ENCODE measurements at places on chromosomes 4 and X. TPM values are rescaled to one million over a fixed set of nuclear protein-coding genes. Genes with fewer than 3 reads are reported as not detected.

Gene PIR
- 2.4 TPM for total RNA-seq

Gene PAGE2
- total RNA-seq: not detected

DNA sequence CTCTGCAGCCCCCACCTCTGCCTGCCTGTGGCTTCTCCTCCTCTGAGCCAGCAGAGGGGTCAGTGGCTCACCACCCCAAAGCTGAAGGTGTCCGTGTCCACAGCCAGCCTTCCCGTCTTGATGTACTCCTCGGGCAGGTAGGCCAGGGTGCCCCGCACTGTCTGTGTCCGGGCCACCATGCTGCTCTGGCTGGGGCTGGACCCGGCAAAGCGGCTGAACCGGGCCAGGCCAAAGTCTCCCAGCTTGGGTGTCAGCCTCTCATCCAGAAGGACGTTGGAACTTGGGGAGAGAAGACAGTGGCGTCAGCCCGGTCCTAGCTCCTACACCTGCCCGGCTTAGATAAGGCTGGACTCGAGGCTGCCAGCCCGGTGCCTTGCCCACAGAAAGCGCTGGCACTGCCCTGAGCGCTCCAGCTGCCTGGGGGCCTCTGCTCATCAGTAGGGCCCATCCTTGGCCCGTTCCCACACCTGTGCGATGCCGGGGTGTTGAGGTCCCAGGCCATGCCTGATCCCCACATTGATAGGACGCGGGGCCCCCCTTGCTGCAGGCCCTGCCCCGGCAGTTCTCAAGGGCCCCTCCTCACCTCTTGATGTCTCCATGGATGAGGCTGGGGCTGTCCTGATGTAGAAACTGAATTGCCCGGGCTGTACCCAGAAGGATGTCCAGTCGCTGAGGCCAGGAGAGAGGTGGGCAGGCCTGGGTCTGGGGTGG, 3.2 kb downstream of the IRAK1 start:
- no peak for DNase-seq
- H3K27me3 ChIP-seq: no peaks in the 10 kb centered on the region
- peaks cover 9% of the 10 kb centered on the region for H3K36me3 ChIP-seq
- no peak overlapping the region for H3K4me3 ChIP-seq

DNA sequence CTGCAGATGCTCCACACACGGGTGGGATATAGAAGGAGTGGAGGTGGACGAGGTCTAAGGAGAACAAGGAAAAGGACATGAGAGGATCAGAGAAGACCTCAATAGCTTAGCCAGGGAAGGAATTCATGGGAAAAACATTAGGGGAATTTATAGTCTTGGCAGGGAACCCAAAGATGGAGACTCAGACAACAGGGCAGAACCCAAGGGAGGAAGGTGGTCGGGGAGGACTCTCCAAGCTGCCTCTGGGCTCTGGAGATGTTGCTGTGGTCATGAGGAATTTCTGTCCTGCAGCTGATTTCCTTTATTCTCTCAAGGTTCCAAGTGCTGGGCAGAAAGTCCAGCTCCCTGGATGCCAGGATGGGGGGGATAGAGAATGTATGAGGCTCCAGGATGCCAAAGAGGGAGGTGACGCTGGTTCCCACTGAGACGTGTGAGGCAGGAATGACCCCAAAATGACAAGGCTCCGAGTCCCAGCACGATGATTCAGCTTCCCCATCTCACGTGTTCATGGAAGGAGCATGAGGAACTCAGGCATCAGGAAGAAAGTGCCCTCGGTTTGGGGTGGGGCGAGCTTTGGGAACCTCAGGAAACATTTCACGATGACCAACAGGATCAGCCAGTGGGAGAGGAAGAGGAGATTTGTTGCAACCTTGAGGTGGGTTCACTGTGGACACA, 57.0 kb upstream of the PPP2R3B start:
- no peak overlapping the region for H3K4me3 ChIP-seq
- no peaks in the 10 kb centered on the region for H3K27me3 ChIP-seq
- no peaks in the 10 kb centered on the region for H3K4me1 ChIP-seq
- no peak for DNase-seq

- H3K4me1 ChIP-seq: no peaks in the 10 kb centered on the region
- H3K36me3 ChIP-seq: no peaks in the 10 kb centered on the region
- H3K27ac ChIP-seq: no peak overlapping the region
- H3K27me3 ChIP-seq: no peaks in the 10 kb centered on the region
- no peak overlapping the region for H3K4me3 ChIP-seq
- DNase-seq: no peak
These were observed 12.4 kb downstream of the DCAF8L1 start for GRCh38 chrX:27968878-27969277.

DNA sequence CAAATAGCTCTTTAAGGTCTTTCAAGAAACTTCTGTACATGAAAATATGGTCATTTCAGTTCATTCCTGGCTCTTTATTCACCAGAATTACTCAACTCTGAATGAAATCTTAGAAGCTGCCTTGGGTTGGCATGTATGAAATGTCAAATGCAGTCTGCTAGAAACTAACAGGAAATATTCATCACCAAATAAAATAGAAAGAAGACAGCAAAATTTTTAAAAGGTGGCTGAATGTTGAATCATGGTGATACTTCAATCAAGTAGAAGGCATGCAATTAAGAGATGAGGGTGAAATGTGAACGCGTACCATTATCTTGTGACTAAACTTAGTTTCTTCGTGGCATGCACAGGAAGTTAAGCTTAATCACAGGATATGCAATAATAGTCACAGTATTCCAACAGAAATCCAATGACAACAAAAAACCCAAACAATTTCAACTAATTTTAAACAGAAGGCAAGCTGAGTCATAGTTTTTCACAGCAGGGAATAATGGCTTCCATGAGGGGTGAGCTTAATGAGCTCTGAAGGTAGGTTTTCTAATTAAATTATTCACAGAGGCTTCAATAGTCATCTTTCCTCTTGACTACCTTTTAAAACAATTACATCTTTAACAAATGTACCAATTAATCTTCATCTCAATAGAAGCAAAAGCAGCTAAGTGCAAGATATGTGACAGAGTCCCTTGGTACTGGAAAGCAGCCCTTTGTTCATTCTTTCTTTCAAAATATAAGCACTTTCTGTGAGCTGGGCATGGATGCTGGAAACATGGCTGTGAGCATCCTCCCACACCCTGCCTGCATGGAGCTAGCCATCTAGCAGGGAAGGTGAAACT, 44.5 kb downstream of the SCFD2 start:
- H3K27me3 ChIP-seq: no peaks in the 10 kb centered on the region
- H3K4me1 ChIP-seq: peaks cover 4% of the 10 kb centered on the region
- no peak for DNase-seq
- no peak overlapping the region for H3K27ac ChIP-seq
- no peak overlapping the region for H3K4me3 ChIP-seq
- H3K36me3 ChIP-seq: peaks cover 13% of the 10 kb centered on the region

Gene KIF4A
- 27.9 TPM for total RNA-seq

Gene HMX1
- total RNA-seq: not detected

DNA sequence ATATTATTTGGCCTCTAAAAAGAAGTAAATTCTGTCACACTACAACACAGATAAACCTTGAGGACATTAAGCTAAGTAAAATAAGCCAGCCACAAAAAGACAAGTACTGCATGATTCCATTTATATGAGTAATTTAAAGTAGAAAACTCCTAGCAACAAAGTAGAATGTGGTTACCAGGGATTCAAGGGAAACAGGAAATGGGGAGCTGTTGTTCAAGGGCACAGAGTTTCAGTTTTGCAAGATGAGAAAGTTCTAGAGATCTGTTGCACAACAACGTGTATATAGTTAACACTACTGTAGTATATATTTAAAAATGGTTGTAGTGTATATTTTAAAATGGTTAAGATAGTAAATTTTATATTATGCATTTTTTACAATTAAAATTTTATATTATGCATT, 25.4 kb downstream of the SEC31A start:
- H3K27me3 ChIP-seq: no peaks in the 10 kb centered on the region
- DNase-seq: no peak
- peaks cover 56% of the 10 kb centered on the region for H3K36me3 ChIP-seq
- H3K27ac ChIP-seq: peak overlapping the region; percentile 81
- H3K4me3 ChIP-seq: peak overlapping the region; percentile 50

DNA sequence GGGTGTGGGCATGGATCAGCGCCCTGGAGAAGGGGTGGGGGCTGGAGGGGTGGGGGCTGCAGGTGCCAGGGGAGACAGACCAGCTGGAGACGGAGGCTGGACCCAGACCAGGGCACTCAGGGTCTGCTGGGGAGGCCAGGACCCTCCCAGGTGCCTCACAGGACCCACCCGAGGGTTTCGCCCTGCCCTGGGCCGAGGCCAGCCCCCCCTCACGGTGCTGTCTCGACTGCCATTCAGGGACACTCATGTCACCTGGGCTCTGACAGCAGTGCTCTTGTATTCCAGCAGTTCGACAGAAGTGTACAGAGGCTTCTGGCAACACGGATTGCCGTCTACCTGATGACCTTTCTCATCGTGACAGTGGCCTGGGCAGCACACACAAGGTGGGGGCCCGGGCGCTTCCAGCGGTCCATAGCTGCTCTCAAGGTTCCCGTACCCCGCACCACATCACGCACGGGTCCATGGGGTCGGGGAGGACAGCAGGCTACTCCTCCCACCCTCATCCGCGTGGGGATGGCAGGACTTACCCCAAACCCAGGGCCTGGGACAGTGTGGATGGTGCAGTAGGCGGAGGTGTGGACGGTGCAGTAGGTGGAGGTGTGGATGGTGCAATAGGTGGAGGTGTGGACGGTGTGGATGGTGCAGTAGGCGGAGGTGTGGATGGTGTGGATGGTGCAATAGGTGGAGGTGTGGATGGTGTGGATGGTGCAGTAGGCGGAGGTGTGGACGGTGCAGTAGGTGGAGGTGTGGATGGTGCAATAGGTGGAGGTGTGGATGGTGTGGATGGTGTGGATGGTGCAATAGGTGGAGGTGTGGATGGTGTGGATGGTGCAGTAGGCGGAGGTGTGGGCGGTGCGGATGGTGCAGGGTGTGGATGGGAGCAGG, 18.1 kb downstream of the TMEM175 start:
- no peak overlapping the region for H3K4me3 ChIP-seq
- DNase-seq: peak; percentile 11
- no peaks in the 10 kb centered on the region for H3K27me3 ChIP-seq
- no peak overlapping the region for H3K27ac ChIP-seq
- peaks cover 4% of the 10 kb centered on the region for H3K36me3 ChIP-seq

Gene DSPP
- total RNA-seq: not detected

- H3K27ac ChIP-seq: no peak overlapping the region
- no peaks in the 10 kb centered on the region for H3K4me1 ChIP-seq
- peaks cover 2% of the 10 kb centered on the region for H3K27me3 ChIP-seq
- no peak for DNase-seq
These were observed 8.4 kb upstream of the LAMP2 start for GRCh38 chrX:120477453-120477852.

DNA sequence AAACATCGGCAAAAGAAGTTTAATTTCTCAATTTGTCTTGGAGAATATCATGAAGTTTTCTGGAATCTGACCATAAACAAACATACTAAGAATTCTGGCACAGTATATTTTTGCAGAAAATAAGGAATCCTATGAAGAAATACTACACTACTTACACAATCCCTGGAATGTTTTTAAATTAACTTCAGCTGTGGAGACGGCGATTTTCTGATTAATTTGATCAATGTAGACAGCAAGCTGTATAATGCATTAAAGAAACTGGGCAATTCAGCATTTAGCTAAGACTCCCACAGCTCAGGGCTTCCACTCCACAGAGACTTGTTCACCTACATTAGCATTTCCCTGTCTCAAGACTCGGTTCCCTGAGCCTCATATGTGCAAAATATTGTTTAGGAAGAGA, 12.2 kb downstream of the EGFL6 start:
- no peak for DNase-seq
- peaks cover 4% of the 10 kb centered on the region for H3K4me1 ChIP-seq
- H3K27me3 ChIP-seq: peaks cover 11% of the 10 kb centered on the region
- H3K27ac ChIP-seq: no peak overlapping the region
- H3K36me3 ChIP-seq: peaks cover 18% of the 10 kb centered on the region
- H3K4me3 ChIP-seq: no peak overlapping the region

- H3K27ac ChIP-seq: no peak overlapping the region
- no peak overlapping the region for H3K4me3 ChIP-seq
- H3K36me3 ChIP-seq: peaks cover 13% of the 10 kb centered on the region
- peaks cover 39% of the 10 kb centered on the region for H3K4me1 ChIP-seq
- no peak for DNase-seq
These were observed 29.1 kb downstream of the TBC1D14 start for GRCh38 chr4:6938647-6939271.

Gene MAMLD1
- total RNA-seq: 2.5 TPM

- H3K4me3 ChIP-seq: no peak overlapping the region
- DNase-seq: no peak
- peaks cover 3% of the 10 kb centered on the region for H3K27me3 ChIP-seq
These were observed 5.5 kb upstream of the USP53 start for GRCh38 chr4:119207051-119207450.

Measured in activated naive CD8-positive, alpha-beta T cell treated with anti-CD3 and anti-CD28 coated beads, Interleukin-2, amount 10 ng/mL, durations not matched to agents 7 days and 5 days (primary cell).